ENCODE measurements at places on chromosomes 13 and 19.
A peak's percentile ranks its signal among the peaks of the same experiment; 100 is the strongest.

GRCh38 chr13:114314074-114314912 lies at the start of gene CHAMP1:
CHAMP1 (plus strand) TSS chr13:114314503; CDS start chr13:114323843, 9,340 bp downstream.
- peak; percentile 96 for DNase-seq

GRCh38 chr13:41995946-41996345 lies 35.0 kb upstream of the VWA8 start:
- DNase-seq: no peak

GRCh38 chr13:111143865-111144540 lies 28.9 kb downstream of the ARHGEF7 start:
- no peak for DNase-seq

DNA sequence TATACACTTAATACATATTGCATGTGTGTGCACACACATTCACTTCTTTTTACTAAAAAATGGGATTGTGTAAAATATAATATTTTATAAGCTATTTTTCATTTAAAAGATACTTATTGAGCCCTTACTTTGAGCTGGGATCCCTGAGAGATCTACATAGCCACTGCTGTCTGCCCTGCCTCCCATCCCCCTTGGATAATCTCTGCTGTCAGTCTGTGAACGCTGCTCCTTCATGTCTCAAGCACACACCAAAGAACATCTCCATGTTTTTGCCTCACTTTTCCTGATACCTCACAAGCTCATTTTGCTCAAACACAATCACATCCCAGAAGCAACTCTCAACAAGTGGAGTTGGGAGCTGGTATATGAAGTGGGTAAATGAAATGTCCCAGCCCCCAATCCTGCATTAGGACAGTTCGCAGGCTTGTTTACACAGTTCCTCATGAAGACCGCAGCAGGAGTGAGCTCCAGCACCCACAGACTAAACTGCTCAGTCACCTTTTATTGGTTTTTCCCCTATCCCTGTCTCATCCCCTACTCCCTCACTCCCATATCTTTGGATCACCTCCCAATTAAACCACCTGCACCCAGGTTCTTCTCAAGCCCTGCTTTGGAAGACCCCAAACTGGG lies 108.3 kb upstream of the FRY start:
- DNase-seq: no peak

DNA sequence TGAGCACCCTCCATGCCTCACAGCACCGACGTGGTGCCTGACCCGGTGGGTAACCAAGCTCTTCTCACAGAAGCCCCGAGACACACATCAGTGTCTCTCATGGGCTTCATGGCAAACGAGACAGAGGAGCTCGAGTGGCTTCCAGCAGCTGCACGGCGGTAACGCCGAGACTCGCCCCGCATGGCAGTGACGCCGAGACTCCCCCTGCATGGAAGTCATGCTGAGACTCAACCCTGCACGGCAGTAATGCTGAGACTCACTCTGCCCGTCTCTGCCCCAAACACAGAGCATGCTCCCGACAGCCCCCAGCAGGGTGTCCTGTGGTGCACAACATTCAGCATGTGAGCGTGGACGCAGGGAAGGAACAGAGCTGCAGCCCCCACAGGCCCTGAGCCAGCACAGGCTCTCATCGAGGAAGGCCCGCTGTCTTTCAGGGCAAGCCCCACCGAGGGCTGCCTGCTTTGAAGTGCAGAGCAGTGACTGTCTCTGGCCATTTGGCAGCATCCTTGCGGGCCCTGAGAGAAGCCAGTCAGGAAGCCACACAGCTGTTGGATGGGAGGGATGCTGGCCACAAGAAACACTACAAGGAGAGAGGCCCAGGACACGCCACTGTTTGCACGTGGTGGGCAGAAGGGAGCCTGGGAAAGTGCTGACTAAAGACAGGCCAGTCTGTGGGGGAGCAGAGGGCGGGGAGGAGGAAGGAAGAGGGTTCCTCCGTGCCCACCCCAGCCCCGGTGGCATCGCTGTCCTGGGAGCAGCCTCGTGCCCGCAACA lies 9.5 kb downstream of the GAS6 start:
- DNase-seq: peak; percentile 86

GRCh38 chr19:10566408-10566657 lies 523 bp upstream of the KRI1 start:
- no peak for DNase-seq

GRCh38 chr13:70795484-70795883 lies 687.2 kb upstream of the KLHL1 start:
- no peak for DNase-seq

DNA sequence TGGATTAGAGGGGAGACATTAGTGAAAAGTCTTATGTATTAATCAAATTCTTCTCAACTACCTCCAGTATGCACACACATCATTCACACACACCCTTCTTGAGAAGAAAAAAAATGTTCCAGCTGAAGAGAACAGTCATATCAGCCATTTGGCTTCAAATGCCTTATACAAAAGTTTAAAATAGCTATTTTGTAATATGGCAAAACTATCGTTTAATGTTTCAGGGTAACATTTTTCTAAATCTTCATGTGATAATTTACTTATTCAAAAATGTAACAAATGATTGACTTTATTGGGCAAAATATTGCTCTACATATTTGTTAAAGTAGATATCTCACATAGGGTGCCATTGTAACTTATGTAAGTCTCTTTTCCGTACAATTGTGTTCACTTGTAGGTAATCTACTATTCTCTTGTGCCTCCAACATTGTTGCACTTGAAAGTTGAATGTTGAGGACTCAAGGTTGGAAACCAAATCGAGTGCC lies 13.6 kb downstream of the ZIC2 start:
- no peak for DNase-seq

- DNase-seq: no peak
Measured at GRCh38 chr13:75760131-75761021, 124.2 kb downstream of the LMO7 start.

DNA sequence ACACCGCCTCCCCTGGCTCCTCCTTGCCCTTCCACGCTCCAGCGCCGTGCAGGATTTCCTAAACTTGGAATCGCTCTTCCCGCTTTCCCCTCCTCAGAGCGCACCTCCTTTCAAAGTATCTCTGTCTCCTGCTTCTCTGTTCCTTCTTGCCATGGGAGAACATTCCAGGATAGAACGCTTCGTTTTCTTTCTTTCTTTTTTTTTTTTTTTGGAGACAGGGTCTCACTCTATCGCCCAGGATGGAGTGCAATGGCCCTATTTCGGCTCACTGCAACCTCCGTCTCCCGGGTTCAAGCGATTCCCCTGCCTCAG lies 574 bp upstream of the XPO4 start:
- DNase-seq: no peak

GRCh38 chr19:5628919-5629481 lies 6.1 kb downstream of the SAFB start:
- DNase-seq: no peak

GRCh38 chr13:101544979-101545378 lies 92.5 kb downstream of the ITGBL1 start:
- DNase-seq: no peak

DNA sequence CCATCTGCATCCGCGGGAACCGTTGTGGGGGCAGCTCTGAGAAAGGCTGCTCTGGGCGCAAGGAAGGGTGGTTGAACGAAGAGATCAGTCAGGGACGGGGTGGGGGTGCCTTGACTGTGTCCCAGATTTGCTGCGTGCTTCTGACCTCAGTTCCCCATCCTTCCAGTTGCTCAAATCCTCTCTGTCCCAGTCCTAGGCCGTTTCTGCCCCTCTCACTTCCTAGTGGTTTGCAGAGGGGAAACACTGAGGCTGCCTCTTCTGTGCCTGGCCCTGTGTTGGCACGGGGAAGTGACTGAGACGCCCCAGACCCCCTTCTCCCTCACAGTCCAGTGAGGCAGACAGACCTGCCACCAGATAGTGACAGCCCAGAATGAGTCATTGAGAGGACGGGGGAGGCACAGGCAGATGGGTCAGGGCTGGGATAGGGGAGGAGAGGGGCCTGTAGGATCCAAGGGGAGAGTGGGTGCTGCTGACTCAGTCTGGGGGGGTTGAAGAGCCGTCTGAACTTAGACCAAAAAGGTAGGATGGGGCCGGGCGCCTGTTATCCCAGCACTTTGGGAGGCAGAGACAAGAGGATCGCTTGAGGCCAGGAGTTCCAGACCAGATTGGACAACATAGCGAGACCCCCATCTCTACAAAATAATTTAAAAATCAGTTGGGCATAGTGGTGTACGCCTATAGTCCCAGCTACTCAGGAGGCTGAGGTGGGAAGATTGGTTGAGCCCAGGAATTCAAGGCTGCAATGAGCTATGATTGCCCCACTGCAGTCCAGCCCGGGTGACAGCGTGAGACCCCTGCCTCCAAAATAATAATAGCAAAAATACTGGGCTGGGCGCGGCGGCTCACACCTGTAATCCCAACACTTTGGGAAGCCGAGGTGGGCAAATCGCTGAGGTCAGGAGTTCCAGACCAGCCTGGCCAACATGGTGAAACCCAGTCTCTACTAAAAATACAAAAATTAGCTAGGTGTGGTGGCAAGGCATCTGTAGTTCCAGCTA lies 26.5 kb downstream of the NUMBL start:
- DNase-seq: peak; percentile 25

- DNase-seq: no peak
Measured at GRCh38 chr19:16227837-16228636, 30.3 kb downstream of the AP1M1 start.

DNA sequence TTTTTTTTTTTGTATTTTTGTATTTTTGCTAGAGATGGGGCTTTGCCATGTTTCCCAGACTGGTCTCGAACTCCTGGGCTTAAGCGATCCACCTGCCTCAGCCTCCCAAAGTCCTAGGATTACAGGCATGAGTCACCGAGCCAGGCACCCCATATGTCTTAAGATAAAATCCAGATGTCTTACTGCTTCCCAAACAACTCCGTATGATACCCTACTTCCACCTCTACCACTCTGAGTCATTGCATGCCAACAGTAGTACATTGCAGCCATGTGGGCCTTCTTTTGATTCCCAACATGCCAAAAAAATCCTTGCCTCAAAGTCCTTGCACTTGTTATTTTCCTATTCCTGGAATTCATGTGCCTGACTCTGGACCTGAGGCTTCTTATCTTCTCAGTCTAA lies 799.2 kb downstream of the GPC5 start:
- no peak for DNase-seq

DNA sequence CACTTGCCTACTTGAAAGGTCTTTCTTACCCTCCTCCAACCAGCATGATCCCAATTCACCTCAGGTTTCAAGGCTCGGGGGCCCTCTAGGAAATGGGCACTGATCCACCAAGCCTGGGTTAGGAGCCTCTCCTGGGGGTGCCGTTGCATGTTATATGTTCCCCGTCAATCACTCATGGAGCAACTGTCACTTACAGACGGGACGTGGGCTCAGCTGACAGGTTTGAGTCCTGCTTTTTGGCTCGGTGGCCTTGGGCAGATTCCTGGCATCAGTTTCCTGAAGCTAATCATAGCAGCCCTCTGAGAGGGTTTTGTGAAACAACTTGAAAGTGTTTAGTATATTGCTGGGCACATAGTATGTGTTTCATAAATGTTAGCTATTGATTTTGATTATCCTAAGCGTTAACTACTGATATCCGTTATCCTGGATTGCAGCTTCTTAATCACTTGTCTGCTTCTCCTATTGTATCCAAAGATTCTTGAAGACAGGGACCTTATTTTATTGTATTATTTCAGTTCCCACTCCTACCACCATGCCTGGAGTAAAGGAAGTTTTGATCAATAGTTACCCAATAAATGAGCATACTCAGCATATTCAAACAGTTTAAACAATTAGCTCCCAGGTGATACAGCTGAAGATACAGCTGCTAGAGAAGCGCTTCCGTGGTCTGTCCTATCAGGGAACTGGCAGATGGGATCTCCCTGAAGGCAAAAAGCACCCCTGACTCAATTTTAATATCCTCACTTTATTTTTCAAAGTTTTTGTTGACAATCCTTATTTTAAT lies 57.9 kb downstream of the RFC3 start:
- no peak for DNase-seq

DNA sequence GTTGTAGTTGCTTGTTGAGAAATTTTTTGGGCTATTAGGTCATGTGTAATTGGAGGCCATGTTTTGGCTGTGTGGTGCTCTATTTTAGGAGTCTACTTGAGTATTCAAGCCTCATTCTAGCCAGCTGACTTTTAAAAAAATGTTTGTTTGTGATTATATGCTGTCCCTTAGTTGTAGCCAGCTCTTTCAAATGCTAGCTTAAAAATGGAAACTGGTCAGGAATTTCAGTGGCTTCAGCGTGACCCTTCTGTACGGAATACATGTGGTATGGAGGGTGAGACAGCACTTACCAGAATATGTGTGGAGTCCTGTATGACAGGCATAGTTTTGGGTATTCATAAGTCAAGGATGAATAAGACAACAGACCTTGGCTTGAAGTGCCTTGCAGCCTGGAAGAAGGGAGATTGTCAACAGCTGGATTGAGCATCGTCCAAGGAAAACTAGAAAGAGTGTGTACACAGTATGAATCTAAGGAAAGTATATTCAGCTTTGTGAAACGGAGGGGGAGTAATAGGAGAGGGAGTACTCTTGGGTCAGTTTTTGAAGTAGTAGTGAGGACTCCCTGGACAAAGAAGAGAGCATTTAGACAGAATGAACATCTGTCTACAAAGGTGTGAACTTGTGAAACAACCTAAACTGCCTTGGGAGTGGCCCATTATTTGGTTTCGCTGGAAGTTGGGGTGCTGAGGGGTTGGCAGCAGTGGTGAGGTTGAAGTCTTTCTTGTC lies 20.0 kb upstream of the WTIP start:
- DNase-seq: peak; percentile 73

DNA sequence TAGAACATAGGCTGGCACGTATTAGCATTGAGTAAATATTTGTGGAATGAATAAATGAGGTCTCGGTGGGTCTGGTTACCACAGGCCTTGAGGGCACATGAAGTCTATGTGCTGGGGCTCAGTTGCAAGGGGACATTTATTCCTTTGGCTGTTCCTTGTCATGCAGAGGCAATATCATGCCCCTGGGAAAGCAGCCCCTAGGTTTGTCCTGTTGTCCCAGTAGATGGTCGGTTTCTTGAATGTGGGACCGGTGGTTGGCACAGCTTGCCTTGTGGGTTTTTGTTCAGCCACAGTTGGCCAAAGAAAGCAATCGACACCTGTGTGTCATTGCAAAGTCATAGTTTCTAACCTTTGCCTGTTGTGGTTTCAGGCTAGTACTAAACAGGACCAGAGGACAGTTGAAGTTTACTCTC lies 24.7 kb upstream of the GPR183 start:
- no peak for DNase-seq

GRCh38 chr19:34556488-34556887 lies 74.9 kb downstream of the WTIP start:
- DNase-seq: peak; percentile 25

- DNase-seq: no peak
Measured at GRCh38 chr13:30006246-30006645, 155.8 kb upstream of the UBL3 start.

- no peak for DNase-seq
Measured at GRCh38 chr13:47611664-47612288, 389.3 kb downstream of the SUCLA2 start.

- no peak for DNase-seq
Measured at GRCh38 chr13:113982296-113982661, 8.4 kb upstream of the C13orf46 start.

DNA sequence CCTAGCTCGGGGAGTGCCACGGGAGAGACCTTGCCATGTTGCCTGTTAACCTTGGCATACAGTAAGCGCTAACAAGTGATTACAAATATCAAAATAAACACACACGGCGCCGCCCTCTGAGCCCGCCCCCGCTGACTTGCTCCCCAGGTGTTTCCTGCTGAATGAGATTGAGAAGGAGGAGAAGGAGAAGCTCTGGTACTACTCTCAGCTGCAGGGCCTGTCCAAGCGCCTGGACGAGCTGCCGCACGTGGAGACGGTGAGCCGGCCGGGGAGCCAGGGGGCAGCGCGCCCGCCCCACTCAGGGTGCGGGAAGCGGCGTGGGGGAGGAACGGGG lies 5.0 kb downstream of the APC2 start:
- DNase-seq: no peak
